ENCODE measurements at places on chromosomes 3 and 15.
A peak's percentile ranks its signal among the peaks of the same experiment; 100 is the strongest.

GRCh38 chr3:50226888-50227389 lies 9.1 kb upstream of the GNAI2 start:
- no peak for DNase-seq

DNA sequence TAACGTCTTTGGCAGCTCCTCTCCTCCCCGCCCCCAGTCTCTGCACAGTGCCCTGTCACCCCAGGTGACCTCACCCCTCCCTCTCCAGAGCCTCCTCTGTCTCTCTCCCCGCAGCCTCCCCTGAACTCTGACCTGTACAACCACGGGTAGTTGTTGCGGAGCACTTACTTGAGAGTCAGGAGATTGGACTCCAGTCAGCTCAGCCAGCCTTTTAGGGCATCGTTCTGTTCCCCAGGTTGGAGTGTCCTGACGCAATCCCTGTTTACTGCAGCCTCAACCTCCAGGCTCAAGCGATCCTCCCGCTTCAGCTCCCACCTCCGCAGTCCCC lies 177.7 kb downstream of the UACA start:
- DNase-seq = no peak

- DNase-seq = peak; percentile 6
Observed at GRCh38 chr3:196336319-196337145, 1.7 kb downstream of the TM4SF19 start.

- no peak for DNase-seq
Observed at GRCh38 chr3:123449102-123449996, 459 bp upstream of the ADCY5 start.

GRCh38 chr3:27324686-27325085 lies 44.5 kb downstream of the NEK10 start:
- DNase-seq = no peak

GRCh38 chr3:44058022-44058867 lies 183.4 kb upstream of the TOPAZ1 start:
- no peak for DNase-seq

- no peak for DNase-seq
Observed at GRCh38 chr15:80114114-80114513, 38.7 kb upstream of the FAH start.

- no peak for DNase-seq
Observed at GRCh38 chr15:80174017-80174746, 21.4 kb downstream of the FAH start.

- DNase-seq = no peak
Observed at GRCh38 chr3:54970895-54971294, 43.0 kb upstream of the LRTM1 start.

DNA sequence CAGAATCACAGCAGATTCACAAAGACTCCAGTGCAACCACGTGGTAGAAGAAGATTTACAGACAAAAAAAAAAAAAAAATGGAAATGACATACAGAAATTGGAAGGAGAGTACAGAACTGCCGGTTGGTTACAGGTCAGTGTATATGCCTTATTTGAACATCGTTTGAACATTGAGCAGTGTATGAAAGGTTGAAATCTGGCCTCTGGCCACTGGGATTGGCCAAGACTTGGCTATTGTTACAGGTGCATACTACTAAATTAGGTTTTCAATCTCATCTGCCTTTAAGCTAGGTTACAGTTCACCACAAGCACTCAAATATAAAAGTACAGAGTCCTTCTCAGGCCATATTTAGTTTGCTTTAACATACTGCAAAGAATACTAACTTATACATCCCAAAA lies 59.8 kb downstream of the THBS1 start:
- no peak for DNase-seq

- no peak for DNase-seq
Observed at GRCh38 chr15:53869044-53869805, 109.0 kb upstream of the UNC13C start.

- no peak for DNase-seq
Observed at GRCh38 chr3:34533451-34533850, 735.0 kb downstream of the PDCD6IP start.

DNA sequence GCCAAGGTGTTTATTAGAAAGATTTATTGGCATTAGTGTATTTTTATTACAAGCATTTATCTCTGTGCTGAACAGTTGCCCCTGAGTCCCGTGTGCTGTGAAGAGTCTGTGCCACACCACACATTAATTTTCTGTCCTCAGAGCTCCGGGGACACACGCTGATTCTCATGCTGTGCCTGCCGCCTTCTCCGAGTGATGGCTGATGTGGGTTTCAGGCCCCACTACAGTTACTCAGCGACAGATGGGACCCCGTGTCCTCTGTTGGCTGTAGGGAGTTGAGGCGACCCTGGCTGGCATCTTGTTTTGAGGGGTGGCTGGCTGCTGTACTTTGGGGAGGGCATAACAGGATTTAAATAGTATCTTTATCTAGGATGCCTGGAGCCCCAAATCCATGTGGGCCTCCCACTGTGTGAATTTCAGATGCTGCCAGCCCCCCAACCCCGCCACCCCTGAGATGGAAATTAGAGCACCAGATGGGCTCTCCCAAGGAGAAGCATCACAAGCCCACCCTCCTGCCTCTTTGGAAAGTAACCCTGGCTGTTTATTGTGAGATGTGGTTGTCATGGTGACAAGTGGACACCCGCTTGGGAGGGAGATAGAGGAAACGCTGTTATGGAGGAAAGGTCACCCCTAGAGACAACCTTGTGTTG lies 185.6 kb downstream of the APBA2 start:
- DNase-seq = no peak

GRCh38 chr15:31265871-31266711 lies 60.5 kb upstream of the KLF13 start:
- no peak for DNase-seq

DNA sequence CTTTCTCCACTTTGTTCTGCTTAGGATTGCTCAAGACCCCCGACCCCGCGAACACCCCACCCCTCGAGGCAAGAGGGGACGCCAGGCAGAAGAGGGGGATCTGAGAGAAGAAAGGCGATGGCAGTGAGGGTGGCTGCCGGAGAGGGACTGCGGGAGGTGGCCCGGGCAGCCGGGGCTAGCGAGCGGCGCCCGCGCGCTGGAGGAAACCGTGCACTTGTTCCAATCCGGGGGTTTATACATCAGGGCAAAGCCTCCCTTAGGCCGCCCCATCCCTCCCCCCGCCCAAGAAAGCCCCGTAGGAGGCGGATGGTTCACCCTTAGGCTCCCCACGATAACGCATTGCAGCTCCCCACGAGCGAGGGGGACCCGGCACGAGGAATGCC lies 475 bp downstream of the ERC2 start:
- DNase-seq = no peak

GRCh38 chr3:187252311-187252710 lies 39.2 kb downstream of the MASP1 start:
- DNase-seq = no peak

- DNase-seq = no peak
Observed at GRCh38 chr15:72902245-72902918, 118.8 kb upstream of the ADPGK start.

DNA sequence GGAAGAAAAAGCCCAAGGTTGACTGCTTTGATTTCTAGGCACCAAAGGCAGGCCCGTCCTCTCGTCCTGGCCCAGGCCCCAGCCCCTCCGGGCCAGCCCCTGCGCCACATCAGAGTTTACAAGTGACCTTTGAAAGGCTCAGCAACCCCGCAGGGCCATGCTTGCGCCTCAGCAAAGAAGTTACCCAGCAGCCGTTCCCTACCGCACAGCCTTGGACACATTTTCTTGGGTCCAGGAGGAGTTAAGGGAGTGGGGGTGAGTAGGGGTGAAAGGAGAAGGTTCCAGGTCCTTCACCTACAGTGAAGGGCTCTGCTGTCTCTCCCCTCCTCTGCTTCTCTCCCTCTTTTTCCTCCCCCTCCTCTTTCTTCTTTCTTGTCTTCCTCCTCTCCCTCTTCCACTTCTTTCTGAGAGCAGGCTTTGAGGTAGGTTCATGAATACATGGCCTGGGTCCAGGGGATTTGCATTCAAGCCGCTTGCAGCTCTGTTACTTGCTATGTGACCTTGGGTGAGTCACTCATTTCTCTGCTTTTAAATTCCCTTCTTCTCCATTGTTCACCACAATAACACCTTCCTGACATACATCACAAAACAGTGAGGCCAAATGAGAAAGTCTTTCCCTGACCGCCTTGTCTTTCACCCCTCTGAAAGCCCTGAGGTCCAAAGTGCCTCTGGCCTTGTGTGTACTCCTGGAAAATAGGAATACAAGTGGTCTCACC lies 223.3 kb upstream of the TPRG1 start:
- peak; percentile 32 for DNase-seq

DNA sequence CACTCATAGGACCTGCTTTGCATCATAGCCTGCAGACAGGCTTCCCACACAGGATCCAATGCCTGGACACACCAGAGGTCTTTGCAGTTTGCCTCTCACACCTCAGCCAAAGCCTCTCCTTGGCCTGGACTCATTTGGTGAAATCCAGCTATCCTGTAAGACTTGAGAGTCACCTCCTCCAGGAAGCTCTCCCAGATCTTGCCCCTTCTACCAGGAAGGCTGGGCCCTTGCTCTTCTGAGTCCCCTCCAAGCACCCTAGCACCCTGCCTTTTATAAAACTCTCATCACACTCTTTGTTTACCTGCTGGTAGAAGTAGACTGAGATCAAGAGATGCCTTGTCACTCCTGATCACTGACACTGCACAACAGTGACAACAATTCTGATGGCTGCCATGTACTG lies 66.8 kb upstream of the GLCE start:
- no peak for DNase-seq

DNA sequence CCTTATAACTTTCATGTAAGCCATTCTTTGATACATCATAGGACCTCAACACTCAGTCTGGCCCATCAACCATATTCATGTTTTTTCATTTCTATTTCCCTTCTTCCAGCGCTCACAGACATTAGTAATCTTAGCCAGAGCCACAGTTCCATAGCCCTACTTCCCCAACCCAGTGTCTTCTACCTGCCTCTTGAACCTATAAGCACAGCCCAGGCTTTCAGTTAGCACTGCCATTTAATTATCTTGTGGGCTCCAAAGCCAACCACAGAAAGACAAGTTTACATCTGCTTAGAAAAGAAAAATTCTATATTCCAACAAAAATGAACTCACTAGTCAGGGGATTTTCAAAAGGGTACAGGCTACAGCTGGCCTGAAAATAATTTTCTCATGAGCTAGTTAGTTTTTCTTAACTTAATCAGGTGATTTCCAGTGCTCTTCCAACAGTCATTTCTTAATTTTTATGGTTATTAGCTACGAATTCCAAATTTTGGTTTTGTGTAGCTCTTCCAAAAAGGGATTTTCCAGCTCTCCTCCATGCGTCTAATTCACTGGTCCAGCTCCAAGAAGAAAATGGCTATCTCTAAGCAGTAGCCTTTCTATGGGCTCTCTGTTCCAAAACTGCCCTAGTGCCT lies 13.7 kb downstream of the CD200 start:
- DNase-seq = no peak

GRCh38 chr15:101449471-101450402 lies 39.8 kb downstream of the PCSK6 start:
- DNase-seq = no peak

- DNase-seq = no peak
Observed at GRCh38 chr15:72474466-72474911, 359 bp downstream of the ARIH1 start.

- DNase-seq = no peak
Observed at GRCh38 chr3:49535971-49536874, 18.1 kb upstream of the BSN start.

- DNase-seq = no peak
Observed at GRCh38 chr3:48090166-48090939, 74.1 kb upstream of the MAP4 start.

- DNase-seq = no peak
Observed at GRCh38 chr15:77636209-77636608, 3.5 kb upstream of the LINGO1 start.

Data from NCI-H1694 treated with DMSO at 0.1 percent for 48 hours (cell line).